ENCODE measurements at places on chromosomes 4 and X.

DNA sequence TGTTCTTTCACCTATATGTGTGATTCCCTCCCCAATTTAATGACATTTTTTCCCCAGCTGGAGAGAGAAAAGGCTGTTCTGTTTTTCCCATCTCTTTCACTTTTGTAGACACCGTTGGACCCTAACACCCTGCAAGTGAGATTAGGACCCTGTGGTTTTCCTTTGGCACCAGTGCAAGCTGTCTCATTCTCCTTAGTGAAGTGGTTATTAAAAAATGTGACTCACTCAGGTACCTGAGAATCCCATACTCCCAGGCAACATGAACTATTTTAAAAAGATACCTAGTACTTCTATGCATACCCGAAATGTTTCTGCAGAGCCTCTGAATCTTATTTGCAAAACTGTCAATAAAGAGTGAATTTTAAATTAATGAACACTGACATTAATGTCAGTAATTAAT, 175.7 kb upstream of the TBC1D9 start:
- no peak for DNase-seq

DNA sequence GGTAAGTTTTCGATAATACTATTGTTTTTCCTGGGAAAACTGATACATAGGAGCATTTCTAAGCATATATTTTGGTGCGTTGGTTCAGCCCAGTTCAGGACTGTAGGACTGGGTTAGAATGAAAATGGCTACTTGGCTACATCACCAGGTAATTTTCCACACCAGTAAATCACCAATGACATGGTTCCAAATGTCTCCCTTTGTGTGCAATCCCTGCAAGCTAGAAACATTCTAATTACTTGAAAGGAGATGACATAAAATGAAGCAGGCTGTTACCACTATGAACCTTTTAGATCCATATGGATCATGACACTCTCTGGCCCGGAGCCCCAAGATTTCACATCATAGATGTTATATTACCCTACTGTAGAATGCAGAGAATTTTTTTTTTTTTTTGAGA, 577.4 kb upstream of the FTHL17 start:
- DNase-seq = no peak

DNA sequence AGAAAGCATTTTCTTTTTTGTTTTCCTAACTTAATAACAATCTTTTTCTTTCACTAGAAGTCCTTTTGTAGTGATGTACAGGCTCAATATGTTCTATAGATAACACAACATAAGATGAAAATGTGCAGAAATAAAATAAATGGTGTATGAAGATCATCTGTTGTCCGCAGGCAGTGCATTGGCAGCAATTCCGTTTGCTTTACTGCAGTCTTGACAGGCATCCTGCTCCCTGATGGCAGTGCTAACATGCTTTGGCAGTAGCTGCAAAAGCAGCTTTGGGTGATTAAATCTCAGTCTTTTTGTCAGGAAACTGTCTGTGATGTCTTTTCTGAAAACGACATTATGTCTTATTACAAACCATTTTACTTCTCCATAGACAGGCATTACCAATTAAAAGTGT, 131.4 kb downstream of the TRAM1L1 start:
- DNase-seq = no peak

DNA sequence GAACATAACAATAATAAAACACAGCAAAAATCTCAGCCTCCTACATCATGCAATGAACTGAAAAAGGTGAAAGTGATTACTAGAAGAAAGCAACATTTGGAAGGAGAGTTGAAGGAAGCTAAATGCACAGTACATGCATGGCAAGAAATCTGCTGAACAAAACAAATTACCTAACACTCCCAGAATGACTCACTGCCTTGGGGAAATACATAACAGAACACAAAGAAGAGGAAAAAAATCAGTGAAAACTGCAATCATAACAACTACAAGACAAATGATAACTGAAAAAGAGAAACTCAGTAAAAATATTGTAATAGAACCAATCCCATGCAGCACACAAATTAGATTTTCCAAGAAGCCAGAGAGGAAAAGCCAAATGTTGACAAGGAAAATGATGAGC, 1513.2 kb downstream of the ARAP2 start:
- no peak for DNase-seq
